ENCODE measurements at places on chromosomes 13 and 19.

GRCh38 chr13:72495681-72496080 lies 231.7 kb downstream of the MZT1 start:
- DNase-seq, result no peak

GRCh38 chr13:25180775-25181537 lies 8.9 kb upstream of the AMER2 start:
- no peak for DNase-seq

DNA sequence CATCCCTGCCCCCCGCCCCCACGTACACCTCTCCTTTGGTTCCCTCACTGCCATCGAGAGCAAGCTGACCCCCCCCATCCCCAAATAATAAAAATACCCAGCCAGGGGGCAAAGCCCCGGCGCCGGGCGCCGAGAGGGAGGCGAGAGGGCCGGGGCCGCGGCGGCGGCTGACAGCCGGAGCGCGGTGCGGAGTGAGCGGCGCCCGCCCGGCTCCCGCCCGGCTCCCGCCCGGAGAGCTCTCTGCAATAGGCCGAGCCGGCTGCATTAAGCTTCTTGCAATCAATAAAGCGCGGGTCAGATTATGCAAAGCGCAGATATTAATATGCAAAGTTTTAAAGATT lies 40.9 kb downstream of the DEDD2 start:
- DNase-seq, result no peak

GRCh38 chr19:39448271-39448670 lies 2.9 kb downstream of the SUPT5H start:
- peak; percentile 90 for DNase-seq

DNA sequence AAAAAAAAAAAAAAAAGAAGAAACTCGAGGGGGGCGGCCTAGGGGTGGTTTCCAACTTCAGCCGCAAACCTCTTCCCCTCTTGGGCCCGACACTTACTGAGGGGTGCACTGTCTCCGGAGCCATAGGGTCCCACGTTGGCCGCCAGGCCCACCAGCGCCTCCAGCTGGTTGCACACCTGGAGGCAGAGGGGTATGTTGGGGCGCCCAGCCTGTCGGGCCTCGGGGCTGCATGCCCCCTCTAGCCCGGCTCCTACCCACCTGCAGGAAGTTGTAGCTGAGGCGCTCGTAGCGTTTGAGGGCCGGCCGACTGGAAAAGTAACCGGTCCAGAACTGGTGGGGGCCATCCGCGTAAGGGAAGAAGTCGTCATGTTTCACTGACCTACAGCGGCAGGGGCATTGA lies 8.6 kb downstream of the MAN2B1 start:
- DNase-seq, result no peak

DNA sequence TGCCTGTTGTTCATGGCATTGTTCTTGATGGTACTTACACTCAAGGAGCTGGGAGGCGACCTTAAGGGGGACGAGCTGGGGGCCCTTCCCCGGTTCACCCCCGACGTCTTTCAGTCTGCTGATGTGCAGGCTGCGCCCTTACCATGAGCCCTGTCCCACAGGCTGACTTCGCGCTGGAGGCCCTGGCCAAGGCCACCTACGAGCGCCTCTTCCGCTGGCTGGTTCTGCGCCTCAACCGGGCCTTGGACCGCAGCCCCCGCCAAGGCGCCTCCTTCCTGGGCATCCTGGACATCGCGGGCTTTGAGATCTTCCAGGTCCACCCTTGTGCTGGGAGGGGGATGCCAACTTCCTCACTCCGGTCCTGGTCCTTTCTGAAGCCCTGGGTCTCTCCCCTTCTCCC lies 45.4 kb downstream of the MYH14 start:
- no peak for DNase-seq

DNA sequence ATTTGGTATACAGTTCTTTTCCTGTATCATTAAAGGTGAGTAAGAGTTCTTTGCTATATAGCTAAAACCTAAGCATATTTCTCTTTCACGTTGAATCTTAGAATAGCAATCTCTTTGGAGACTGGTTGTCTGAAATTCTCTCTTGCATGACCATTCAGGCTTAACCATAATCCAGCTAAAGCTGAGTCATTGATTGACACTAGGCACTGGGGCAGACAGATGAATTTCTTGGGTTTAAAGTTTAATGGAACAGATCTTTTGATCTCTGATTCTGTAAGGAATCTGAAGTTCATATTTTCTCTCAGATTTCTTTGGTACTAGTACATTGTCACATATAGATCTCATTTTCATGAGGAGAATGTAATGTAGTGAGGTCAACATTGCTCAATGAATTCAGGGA lies 397.3 kb upstream of the MIR17HG start:
- DNase-seq, result peak; percentile 84

- no peak for DNase-seq
Observed at GRCh38 chr13:112473818-112474217, 97.7 kb downstream of the SPACA7 start.

DNA sequence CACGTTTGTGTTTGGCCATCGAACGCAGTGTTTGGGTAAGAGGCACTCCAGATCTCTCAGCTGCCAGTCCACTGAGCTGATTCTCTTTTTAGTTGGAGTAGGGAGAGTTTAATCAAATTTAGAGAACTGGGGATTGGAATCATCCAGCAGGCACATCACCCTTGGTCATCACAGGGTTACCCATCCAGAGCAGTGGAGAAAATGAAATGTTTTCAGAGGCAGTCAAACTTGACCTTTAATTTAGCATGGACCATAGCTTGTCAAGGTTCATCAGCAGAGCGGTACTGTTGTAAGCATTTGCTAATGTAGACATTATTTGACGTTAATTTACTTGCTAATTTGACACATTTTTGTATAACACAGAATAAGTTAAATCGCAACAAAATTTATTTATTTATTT lies 18.4 kb upstream of the FRY start:
- no peak for DNase-seq

- no peak for DNase-seq
Observed at GRCh38 chr13:32748305-32748704, 162.1 kb downstream of the PDS5B start.

GRCh38 chr13:27450921-27451471 lies 632 bp upstream of the MTIF3 start:
- peak; percentile 94 for DNase-seq

- DNase-seq, result no peak
Observed at GRCh38 chr19:12751635-12752034, at the start of gene BEST2. Gene BEST2 (plus strand): TSS chr19:12751791. CDS start chr19:12752593, 802 bp downstream.

DNA sequence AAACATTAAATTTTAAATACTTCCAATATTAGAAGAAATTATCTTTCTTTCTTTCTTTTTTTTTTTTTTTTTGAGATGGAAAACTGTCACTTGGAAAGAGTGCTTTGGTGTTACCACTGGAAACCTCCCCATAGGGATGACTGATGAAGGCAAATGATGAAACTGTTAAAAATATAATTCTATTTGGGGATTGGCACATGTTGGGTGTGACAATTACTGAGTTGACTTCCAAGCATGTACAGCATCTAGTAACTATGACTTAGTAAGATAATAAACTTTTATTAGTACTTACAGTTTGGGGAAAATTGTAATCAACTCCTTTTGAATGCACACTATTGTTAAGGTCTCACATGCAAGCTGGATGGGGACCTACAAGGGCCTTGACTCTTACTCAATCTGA lies 592.5 kb downstream of the KCTD12 start:
- DNase-seq, result peak; percentile 31

DNA sequence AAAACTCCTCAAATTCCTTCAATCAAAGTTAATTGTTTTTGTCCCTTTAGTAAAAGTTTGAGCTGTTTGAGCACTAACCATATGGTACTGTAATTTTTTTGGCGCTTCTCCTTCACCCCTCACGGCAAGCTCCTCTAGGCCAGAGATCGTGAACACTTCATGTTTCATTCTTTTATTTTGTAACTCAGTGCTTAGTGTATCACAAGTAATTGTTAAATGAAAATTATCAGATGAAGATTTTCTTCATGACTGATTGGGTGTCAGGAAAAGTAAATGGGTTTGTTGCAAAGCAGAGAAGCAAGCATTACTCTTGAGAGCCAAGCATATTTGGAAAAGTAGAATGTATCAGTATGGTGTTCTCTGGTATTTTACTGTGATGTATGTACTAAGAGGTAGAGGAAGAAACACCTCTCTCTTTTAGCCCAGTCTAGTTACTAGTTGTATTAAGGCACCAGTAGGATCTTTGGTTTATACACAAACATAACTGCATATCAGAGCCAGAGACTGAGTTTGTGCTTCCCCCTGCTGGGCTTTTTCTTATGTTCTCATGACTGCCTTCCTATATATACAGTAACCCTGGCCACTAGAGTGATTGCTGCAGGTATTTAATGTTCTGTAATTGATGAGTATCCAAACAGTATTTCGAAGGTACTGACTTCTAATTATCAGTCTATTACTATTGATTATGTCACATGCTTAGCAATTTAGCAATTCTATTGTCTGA lies 202.3 kb upstream of the KLHL1 start:
- DNase-seq, result peak; percentile 66

DNA sequence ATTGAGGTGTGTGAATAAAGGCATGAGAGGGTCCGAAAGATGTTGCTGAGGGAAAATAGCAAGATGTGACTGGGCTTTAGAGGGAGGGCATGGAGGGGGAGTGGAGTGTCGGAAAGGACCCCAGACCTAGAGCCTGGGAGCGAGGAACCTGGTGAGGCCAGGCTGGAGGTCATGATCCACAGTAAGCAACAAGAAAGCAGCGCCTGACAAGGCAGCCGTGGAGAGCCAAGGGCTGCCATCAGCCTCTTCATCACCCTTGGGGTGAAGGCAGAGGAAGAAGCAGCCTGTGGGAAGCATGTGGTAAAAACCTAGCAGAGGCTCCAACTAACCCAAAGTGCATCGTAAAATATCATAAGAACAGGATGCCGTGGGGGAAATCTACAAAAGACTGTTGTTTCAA lies 162.8 kb upstream of the SOX1 start:
- no peak for DNase-seq

GRCh38 chr13:80251403-80251802 lies 89.5 kb downstream of the SPRY2 start:
- peak; percentile 70 for DNase-seq

- peak; percentile 79 for DNase-seq
Observed at GRCh38 chr19:48290771-48291488, 21.0 kb downstream of the ZNF114 start.

DNA sequence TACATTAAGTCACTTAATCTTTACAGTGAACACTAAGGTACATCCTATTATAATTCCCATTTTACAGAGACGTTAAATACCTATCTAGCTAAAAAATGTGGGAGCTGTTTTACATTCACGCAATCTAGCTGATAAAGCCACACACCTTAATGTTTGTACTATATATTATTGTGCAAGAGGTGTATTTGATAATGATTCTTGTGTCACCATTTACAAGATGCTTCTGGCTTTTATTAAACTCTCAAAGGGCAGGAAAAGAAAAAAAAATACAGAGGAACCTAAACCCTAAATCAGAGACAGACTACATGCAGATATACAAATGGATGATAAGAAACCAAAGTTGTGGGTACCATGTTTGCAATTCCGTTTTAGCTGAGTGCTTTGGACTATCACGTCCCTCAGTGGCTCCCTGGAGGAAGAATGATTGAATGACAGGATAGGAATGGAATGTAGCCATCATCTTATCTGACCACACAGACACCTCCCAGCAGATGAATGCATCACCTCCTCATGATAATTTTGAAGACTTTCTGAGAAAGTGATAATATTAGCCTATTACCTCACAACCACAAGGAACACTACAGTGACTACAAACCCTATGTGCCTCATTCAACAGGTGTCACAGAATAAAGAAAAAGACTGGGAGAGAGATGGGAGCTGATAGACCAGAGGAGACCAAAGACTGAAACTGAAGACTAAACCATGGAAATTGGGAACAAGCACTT lies 230.5 kb upstream of the SERP2 start:
- peak; percentile 97 for DNase-seq

DNA sequence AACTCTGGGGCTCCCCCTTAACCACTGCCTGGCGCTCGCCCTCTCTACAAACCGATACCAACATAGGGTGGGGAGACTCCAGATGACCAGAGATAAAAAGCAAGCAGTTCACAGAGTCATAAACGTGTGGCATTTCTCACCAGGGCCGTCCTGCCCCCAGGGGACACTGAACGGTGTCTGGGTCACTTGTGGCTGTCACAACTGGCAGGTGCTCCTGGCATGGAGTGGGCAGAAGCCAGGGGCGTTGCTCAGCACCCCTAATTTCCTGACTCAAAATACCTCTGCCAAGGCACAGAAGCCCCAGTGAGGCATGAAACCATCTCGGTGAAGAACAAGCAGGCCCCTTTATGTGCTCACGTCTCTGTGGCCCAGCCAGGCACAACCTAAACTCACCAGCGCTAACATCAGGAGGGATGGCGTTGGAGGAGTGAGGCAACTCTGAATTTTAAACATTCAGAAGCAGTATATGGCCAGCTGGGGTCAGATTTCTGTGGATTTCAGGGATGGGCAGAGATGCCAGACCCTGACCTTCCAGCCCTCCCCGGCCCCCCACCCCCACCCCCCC lies 1.8 kb downstream of the PIP5K1C start:
- DNase-seq, result no peak

DNA sequence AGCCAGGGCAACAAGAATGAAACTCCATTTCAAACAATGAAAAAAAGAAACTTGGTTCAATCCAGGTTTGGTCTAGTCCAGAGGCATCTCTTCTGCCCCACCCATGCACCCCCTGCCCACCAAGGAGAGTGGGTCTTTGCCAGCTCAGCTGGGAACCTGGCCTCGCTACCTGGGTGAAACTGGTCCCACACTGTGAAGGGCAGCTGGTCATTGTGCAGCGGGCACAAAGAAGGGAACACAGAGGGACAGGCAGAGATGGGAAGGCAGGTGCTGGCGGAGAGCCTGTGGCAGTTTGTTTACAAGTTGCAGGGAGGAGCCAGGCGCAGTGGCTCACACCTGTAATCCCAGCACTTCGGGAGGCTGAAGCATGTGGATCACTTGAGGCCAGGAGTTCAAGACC lies 50.2 kb downstream of the CPAMD8 start:
- DNase-seq, result no peak

DNA sequence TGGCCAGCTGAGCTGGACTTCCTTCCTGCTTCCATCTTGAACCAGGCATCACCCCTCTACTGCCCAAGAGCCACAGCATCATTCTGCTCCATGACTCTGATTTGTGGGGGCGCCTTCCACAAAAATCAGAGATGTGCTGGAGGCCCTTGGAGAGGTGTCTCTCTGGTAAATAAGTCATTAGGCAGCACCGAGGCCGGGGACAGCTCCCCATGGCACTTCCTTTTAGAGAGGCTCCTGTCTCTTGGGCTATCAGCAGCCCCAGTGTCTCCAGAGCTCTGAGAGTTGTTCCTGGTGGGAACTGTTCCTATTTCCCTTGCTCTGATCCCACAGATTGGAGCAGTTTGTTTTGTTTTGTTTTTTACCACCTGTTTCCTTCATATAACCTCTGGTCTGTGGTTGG lies 19.9 kb downstream of the NWD1 start:
- DNase-seq, result no peak

GRCh38 chr13:67353941-67354340 lies 123.8 kb upstream of the PCDH9 start:
- DNase-seq, result no peak

GRCh38 chr19:13092606-13093235 lies 9.9 kb downstream of the LYL1 start:
- peak; percentile 56 for DNase-seq
